Left ventricle myocardium superior (tissue), 1 donor: ENCODE measurements at places on chromosomes 5 and 9.
A peak's percentile ranks its signal among the peaks of the same experiment; 100 is the strongest.

- no peak for DNase-seq
Observed at GRCh38 chr9:87540444-87541105, 42.9 kb downstream of the DAPK1 start.

DNA sequence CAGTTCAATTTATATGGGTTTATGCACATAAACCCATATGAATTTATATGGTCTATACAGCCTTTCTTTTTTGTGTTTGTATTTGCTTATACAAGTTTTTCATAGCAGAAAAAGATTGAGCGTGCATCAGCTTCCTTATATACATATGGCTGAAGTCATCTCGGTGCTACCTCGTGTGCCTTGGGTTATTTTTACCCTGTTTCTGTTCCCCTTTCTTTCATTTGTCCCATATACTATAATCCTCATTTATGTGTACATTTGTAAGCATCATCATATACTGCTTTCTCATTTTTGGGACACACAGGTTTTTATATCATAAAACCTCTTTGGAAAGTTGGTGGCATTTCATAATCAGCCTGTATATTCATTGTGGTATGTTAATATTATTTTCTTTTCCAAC, 107.8 kb upstream of the ADAMTSL1 start:
- no peak for DNase-seq

DNA sequence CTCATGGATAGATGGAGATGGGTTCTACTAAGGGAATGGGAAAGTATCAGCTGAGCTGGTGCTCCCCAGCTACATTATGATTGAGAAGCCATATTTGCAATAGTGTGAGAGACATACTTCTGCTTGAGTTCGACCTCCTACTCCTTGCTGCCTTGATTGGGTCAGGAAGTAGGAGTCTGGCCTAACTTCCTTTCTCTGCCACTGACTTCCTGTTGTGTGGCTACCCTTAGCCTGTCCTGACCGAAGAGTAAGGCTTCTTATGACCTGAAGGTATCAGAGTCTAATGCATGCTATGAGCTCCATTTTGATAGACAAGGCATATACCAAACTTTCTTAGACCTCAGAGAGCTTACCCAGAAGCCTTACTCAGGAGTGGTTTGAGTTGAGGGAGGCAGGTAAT, 53.9 kb downstream of the OSTF1 start:
- no peak for DNase-seq

DNA sequence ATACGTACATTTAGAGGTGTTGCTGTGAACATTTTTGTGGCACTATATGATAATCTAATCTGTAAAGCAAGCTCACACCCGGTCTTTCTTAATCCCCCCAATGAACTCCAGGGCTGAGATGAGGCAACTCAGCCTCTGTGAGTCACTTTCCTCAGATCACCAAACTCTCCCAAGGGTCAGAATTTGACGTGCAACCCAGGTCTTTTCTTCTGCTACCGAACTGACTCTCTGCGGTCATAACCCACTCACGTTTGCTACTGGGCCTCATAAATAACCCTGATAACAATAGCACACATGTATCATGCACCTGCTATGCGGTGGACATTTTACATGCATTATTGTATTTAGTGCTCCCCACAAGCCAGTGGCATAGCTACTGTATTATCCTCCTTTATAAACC, 153.1 kb downstream of the DROSHA start:
- no peak for DNase-seq

DNA sequence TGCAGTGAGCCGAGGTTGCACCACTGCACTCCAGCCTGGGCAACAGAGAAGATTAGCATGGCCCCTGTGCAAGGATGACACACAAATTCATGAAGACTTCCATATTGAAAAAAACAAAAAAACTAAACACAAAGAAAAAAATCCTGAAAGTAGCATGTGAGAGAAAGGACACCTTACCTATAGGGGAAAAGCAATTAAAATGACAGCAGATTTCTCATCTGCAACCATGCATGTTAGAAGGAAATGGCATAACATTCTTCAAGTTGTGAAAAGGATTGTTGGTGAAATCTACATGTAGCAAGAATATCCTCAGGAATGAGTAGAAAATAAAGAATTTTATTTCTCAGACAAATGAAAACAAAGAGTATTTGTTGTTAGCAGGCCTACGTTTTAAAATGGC, 13.4 kb upstream of the ZNF169 start:
- no peak for DNase-seq

DNA sequence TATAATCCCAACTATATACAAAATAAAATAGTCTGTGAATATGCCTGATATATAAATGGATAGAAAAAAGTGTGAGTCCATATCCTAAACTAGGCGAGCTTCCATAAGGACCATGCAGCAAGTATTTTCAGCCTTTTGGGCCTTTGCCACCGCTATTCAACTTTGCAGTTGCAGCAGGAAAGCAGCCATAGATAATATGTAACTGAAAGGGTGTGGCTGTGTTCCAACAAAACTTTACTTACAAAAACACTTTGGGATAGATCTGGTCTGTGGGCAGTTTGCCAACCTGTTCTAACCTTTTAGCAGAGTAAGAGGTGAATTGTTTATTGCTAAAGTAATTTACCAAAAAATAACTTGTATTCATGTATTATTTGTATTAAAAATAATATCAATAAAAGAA, 127.8 kb upstream of the GPR151 start:
- DNase-seq, result no peak

- no peak for DNase-seq
Observed at GRCh38 chr5:156913719-156914370, 49.2 kb downstream of the TIMD4 start.

DNA sequence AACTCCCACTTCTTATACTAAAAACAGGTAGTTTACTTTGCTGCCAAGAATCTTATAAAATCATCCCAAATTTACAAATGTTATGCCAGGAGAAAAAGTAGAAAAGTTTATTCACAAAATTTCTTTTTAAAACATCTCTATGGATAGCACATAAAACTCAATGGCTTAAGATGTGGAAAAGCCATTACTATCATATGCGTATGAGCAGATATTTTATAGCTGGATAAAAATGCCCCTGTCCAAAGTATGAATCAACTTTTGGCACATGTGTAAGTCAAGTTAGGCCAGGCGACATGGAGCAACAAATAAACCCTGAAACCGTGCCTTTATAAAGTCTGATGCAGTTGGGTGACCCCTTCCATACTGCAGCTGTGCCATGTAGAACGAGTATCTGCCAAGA, 38.6 kb upstream of the FBP1 start:
- DNase-seq, result no peak

GRCh38 chr9:83062651-83063527, at the start of gene RASEF:
RASEF (minus strand) TSS chr9:83063142; CDS start chr9:83062867, 275 bp downstream.
- no peak for DNase-seq

DNA sequence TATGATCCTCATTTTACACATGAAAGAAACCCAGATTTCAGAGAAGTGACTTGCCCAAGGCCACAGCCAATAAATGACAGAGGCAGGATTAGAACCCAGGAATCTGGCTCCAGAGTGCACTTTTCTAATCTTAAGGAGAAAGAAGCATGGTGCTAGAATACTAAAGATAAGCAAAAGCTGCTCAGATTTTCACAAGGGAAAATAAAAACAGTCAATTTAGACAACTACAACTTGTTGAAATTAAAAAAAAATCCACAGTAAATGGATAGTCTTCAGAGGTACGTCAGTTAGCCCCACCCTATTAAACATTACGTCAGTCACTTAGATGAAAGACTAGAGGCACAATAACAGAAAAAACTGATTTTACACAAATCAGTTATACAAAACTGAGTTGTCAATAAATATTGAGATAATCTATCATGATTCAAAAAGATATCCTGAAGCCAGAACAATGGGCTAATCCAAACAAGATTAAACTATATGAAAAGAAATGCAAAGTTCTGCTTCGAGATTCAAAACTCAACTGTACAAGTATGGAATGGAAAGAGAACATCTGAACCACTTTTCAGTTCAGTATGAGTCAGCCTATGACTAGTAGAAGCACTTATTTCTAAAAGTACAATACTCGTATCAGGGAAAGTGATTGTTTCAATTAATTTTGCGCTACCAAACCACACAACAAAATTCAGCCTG, 9.3 kb downstream of the TMEM245 start:
- DNase-seq, result no peak

- DNase-seq, result peak; percentile 84
Observed at GRCh38 chr5:150589862-150590601, 50.4 kb upstream of the SYNPO start.

- DNase-seq, result no peak
Observed at GRCh38 chr5:34598177-34598794, 57.8 kb upstream of the RAI14 start.

GRCh38 chr5:145922059-145922458, 14.3 kb upstream of the SH3RF2 start:
- no peak for DNase-seq

DNA sequence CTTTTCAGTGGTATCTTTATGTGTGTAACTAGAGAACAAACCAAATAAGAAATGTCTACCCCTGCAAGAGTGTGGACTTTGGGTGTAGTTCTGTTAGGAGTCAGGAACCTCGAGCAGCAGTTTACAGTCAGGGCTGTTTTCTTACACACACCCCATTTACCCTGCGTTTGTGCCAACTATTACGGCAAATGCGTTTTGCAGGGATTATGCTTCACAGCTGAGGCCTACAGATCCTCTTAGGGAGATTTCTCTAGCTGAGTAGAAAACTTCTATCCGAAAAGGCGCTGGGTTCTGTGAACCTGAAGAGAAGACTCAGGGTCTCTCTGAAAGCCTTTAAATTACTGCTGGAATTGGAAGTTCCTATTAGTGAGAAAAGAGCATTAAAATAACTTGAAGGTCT, 51.4 kb downstream of the ACER2 start:
- DNase-seq, result no peak

- DNase-seq, result no peak
Observed at GRCh38 chr5:14331386-14331781, 188.2 kb downstream of the TRIO start.

DNA sequence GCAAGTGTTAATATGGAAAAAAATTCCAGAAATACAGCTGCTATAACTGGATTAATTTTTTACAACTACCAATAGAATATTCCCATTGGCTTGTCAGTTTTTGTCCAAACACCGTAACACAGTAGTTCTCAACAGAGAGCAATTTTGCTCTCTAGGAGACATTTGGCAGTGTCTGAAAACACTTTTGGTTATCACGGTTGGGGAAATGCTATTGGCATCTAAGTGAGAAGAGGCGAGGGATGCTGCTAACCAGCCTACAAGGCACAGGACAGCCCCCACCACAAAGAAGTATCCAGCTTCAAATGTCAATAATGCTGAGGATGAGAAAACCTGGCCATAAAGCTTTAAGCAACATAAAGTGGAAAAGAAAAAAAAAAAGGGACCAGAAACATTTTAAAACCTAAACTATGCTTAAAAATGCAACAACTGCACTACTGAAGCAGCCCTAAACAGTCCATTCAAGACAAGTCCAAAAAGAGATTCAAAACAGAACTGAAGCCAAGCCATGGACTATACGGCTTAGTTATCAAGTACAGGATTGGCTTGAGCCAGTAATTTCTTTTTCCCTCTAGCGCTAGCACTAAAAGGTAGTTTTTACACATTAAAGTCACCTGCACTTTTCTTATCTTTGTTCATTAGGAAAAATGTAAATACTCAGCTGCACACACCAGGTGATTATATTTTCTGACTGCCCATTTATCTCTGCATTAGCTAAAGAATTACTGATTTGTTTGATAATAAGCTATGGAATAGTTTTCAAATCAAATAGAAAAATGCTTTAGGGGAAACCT, 83.9 kb downstream of the NR3C1 start:
- no peak for DNase-seq

DNA sequence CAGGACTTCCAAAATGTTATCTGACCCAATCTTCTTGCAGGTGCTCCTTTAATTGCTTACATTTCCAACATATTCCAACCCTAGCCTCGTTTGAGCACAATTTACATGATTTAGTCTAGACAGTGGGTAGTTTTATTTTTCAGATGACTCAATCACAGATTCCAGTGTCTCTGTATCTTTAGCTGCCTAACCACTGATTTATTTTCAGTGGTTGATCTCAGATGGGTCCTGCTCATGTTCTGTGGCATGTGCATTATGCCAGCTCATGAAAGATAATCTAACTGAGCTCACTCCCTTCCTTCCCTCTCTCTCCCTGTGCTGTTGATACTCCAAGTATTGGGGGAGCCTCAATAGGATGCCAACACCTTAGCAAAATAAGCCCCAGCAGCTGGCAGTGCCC, 106.1 kb upstream of the ICE1 start:
- no peak for DNase-seq

DNA sequence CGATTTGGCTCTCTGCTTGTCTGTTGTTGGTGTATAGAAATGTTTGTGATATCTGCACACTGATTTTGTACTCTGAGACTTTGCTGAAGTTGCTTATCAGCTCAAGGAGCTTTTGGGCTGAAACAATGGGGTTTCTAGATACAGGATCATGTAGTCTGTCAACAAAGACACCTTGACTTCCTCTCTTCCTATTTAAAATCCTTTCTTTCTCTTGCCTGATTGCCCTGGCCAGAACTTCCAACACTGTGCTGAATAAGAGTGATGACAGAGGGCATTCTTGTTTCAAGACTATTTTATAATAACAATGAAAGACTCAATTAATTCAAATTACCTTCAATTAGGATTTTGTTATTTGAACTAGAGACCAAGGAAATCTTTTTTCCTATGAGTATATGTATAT, 692.5 kb downstream of the PRR16 start:
- no peak for DNase-seq

GRCh38 chr5:160152287-160152686, 33.0 kb upstream of the PWWP2A start:
- DNase-seq, result no peak

DNA sequence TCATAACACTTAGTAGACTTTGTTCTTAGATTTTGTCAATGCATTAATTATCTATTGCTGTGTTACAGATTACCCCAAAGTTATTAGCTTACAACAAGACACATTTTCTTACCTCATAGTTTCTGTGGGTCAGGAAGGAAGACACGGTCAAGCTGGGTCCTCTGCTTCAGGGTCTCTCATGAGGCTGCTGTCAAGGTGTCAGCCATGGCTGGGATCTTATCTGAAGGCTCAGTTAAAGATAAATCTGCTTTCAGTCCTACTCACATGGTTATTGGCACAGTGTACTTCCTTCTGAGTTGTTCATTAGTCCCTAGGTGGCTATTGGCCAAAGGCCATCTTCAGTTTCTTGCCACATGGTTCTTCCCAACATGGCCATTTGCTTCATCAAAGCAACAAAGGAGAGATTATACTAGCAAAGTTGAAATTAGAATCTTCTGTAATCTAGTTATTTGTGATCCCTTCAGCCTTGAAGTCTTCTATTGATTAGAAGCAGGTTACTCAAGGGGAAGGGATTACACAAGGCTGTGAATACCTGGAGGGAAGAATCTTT, 25.2 kb downstream of the TDRD7 start:
- no peak for DNase-seq
